ENCODE measurements at places on chromosomes 6 and 20.

- DNase-seq, result no peak
Observed at GRCh38 chr6:5753209-5753608, 253.5 kb downstream of the NRN1 start.

GRCh38 chr6:99152347-99152643 lies 197.2 kb downstream of the FAXC start:
- no peak for DNase-seq

- DNase-seq, result no peak
Observed at GRCh38 chr6:139642346-139642745, 267.9 kb upstream of the CITED2 start.

DNA sequence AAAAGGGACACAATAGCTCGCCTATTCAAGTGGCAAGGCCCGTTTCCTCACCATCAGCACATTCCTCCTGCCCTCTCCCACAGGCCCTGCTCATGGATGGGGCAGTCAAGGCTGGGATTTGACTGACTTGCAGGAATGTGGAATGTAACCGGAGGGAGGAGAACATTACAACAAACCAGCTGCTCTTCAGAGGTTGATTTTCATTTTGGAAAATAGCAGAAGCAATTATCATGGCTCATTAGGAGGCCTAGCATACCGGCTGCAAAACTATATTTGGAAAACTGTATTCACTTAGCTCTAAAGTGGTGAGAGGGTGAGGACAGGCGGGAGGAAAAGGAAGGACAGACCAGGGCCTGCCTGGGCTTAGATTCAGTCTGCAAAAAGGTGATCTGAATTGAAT lies 283.7 kb downstream of the CD83 start:
- DNase-seq, result no peak

GRCh38 chr6:57021086-57021720 lies 25.3 kb upstream of the KIAA1586 start:
- DNase-seq, result peak; percentile 3

- DNase-seq, result no peak
Observed at GRCh38 chr6:8642131-8642530, 206.8 kb upstream of the SLC35B3 start.

- no peak for DNase-seq
Observed at GRCh38 chr6:168458101-168458500, 17.1 kb downstream of the SMOC2 start.

GRCh38 chr6:157143890-157144798 lies 179.2 kb downstream of the TMEM242 start:
- DNase-seq, result no peak

GRCh38 chr20:63837479-63837878 lies 6.4 kb upstream of the ZBTB46 start:
- DNase-seq, result no peak

DNA sequence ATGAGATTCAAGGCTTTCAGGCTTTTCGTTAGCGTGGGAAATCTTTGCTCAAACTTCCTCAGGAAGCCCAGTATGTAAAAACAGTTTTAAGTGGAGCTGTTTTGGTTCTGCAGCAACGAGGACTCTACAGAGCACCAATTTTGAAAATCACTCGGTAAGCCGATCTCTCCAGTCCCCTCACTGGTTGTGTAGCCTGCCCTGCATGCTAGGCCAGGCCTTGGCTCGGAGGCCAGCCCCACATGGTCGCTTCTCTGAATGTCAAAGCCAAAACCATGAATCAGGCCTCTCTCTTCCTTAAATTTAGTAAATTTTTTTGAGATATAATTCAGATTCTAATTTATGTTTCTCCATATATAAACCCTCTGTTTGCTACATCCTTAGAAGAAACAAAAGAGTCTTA lies 108.0 kb downstream of the CHD6 start:
- no peak for DNase-seq

DNA sequence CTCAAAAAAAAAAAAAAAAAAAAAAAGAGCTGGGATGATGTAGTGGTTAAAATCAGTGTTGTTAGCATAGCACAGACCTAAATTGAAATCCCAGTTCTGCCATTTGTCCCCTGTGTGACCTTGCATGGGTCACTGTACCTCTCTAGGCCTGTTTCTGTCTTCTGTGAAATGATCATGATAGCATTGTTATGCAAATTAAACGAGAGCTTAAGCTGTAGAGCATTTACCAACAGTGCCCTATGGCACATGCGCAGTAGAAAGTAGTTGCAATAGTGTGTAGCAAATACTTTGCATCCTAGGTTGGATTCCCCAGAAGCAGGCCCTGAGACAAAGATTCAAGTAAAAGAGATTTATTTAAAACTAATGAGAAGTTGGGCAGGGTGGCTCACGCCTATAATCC lies 7.3 kb downstream of the PSORS1C2 start:
- no peak for DNase-seq

DNA sequence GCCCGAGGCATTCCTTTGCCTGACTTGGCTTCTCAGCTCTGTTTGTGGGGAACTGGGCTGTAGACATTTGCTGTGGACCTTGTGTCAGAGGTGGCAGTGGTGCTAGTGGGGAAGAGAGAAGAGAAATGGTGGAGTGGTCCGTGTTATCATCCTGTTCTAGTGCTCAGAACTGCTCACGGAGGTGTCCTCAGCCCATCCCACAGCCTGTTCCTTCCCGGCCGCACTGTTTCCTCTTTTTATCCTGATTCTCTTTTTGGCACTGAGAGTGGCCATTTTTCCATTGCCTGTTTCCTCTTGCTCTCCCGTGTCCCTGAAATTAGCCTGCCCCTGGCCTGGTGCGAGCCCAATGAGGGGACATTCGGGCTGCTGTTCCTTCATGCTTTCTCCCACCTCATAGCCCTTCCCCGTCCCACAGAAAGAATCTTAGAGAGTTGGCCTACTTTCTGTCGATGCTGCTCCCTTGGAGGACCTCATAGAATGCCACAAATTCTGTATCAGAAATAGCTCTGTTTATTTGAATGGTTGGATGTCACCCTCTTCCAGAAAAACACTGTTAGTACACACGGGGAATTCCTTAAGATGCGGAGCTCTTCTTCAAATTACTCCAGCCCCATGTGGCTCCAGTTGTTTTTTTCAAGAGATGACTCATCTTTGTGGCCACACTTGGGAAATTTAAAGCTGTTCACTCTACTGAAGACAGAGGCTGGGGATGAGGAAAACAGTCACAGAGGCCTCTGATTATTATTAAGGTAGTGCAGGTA lies 26.1 kb downstream of the FARS2 start:
- peak; percentile 31 for DNase-seq

DNA sequence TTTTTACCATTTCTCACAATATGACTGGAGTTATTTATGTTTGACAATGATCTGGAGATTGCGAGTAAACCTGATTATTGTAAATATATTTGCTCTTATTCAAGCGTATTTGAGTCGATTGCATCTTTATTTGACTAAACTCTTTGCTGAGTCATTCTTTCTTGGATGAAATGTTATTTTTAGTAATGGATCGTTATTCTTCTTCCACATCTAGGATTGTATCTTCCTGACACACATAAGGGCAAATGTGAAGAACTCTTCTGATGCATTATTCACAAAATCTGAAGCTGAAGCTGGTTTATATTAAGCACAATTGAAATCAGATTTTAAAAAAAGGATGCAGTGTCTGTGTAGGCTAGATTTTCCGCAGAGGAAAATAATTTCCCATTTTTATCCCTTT lies 68.2 kb downstream of the SEL1L2 start:
- no peak for DNase-seq

GRCh38 chr6:169935348-169935718 lies 183.9 kb downstream of the ERMARD start:
- DNase-seq, result no peak

GRCh38 chr6:98590997-98591396 lies 243.4 kb upstream of the POU3F2 start:
- DNase-seq, result no peak

DNA sequence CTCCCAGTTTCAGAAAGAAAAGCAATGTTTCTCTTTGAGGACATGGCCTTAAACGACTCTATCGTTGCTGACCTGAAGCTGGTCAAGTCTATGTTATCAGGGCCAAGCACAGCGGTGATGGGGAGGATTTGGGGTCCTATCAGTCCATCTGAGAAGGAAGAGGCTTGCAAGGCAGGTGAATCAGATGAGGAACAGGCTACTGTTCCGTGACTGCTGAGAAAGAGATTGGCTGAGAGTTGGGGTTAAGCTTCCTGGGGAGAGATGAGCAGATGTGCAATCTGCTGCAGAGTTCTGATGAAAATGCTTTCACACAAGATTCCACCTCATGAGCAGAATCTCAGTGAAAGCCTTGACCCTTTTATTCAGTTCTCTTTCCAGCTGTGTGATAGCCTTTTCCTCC lies 168.3 kb upstream of the STMND1 start:
- no peak for DNase-seq

GRCh38 chr20:45368221-45368980 lies 5.4 kb downstream of the SYS1 start:
- DNase-seq, result peak; percentile 92

DNA sequence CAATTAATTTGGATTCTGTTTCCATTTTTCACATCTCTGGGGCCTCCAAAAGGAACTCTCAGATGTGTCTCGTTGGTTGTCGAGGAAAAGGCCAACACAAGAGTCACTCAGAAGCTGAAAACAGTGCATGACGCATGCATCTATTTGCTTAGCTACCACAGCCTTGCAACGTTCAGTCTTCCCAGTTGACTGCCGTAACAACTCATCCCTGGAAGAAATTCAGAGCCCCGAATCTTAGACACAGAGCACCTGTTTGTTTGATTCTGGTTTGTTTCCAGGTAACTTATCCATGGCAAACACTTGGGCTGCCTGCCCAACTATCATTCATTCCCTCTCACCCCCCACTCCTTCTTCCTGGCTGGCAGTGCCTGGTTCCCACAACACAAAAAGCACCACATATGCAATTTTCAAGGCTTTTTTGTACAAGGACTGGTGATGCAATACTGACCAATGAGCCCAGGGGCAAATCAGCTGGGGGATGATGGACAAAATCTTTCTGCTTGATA lies 60.5 kb downstream of the ZMYND8 start:
- no peak for DNase-seq

GRCh38 chr6:46325561-46326530 lies 155.1 kb upstream of the ENPP5 start:
- no peak for DNase-seq

DNA sequence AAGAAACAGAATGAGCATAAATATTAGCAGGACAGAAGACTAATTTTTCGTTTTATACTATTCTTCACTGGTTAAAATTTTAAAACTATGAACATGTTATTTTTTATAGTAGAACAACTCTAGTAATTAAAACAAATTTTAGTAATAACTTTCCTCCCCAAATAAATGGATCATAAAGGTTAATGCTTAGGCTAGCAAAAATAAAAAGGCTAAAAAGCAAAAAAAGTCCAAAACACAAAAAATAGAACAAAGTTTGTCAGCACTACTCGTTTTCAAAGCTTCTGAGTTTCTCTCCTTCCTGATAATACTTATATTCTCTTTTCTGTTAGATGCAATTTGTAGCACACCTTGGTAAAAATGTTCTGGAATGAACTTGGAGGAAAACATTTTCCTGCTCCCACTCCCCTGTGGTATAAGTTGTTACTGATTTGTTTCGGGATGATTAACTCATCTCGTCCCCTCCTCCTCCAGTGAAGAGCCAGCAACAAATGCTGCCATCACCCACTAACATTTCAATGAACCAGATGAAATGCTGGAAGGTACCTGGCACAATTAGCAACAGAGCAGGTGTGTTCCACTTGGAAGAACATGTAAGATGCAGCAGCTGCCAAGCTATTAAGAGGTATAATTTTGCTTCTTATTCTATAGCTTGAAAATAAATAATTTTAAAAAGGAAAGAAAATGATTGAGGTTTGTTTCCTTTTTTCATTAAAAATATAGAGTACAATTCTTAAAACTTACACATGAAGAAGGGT lies 130.5 kb downstream of the MYB start:
- no peak for DNase-seq

DNA sequence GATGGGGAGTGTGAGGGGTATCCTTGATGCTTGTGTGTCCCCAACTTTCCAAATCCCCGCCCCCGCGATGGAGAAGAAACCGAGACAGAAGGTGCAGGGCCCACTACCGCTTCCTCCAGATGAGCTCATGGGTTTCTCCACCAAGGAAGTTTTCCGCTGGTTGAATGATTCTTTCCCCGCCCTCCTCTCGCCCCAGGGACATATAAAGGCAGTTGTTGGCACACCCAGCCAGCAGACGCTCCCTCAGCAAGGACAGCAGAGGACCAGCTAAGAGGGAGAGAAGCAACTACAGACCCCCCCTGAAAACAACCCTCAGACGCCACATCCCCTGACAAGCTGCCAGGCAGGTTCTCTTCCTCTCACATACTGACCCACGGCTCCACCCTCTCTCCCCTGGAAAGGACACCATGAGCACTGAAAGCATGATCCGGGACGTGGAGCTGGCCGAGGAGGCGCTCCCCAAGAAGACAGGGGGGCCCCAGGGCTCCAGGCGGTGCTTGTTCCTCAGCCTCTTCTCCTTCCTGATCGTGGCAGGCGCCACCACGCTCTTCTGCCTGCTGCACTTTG lies at the start of gene TNF:
TNF (plus strand) TSS at position 231 of the 567 bp plus-strand sequence; CDS start at position 408, 177 bp downstream.
- DNase-seq, result peak; percentile 92

GRCh38 chr6:36924131-36924530 lies 30.4 kb upstream of the PI16 start:
- no peak for DNase-seq

DNA sequence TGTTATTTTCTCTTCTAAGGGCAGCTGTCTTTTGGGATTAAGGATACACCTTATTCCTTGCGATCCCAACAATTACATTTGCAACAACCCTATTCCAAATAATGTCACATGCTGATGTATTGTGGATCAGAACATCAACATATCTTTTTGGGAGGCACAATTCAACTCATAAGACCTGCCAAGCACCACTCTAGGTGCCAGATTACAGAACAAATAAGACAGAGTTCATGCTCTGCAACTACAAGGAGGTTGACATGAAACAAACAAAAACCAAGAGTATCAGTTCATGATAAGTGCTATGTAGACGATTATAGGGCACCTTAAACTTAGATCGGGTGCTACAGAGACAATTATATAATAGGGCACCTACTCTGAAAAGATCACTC lies 203.2 kb upstream of the SGK1 start:
- no peak for DNase-seq

- peak; percentile 10 for DNase-seq
Observed at GRCh38 chr6:7644417-7644816, 54.4 kb downstream of the SNRNP48 start.

GRCh38 chr20:41225091-41225490 lies 87.7 kb downstream of the PLCG1 start:
- no peak for DNase-seq

DNA sequence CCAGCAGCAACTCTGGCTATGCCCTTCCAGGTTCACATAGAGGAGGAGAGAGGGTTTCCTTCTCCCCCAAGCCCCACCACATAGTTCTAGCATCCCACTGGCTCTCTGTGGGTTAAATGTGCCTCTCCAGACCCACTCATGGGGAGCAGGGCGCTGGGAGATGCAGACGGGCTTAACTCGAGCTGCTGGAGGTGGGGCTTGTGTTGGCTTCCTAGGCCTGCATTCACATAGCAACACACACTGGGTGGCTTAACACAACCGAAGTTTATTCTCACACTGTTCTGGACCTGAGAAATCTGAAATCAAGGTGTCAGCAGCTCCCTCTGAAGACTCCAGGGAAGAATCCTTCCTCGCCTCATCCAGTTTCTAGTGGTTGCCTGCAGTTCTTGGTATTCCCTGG lies 33.6 kb downstream of the SLC2A10 start:
- no peak for DNase-seq
